ENCODE measurements at places on chromosomes 7 and 10.

DNA sequence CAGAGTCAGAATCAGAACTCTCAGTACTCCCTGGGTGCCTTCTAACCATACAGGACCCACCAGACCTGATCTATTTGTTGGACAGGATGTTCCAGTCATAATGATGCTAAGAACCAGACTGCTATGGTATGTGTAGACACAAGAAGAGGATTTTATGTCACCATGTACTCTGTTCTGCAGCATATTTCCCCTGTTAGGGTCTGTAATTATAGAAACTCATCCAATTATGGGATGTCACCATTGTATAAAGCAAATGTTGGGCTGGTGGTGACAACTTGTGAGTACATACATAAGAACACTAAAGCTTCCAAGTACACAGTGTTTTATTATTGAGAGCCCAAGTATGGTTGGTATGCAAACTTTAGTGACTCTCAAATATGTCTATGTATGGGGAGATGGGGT is 67.1 kb upstream of the AGBL3 start:
- no peak for DNase-seq

DNA sequence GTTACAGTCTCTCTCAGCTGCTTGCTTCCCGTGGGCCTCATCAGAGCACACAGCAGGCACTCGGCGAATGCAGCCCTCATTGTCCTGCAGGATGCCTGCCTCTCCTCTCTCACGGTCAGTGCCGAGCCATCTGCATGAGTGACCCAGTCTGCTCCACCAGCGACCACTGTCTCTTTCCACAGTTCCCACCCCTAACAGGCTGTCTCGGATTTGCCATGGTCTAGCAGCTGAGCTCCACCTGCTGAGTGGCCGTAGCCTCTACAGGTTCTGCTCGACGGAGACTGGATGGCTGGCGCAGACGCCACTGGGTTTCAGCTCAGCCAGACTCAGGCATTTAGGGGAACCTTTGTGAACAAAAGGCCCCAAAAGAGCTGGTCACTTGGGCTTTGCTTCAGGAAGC is 209.4 kb upstream of the FOXK1 start:
- no peak for DNase-seq

DNA sequence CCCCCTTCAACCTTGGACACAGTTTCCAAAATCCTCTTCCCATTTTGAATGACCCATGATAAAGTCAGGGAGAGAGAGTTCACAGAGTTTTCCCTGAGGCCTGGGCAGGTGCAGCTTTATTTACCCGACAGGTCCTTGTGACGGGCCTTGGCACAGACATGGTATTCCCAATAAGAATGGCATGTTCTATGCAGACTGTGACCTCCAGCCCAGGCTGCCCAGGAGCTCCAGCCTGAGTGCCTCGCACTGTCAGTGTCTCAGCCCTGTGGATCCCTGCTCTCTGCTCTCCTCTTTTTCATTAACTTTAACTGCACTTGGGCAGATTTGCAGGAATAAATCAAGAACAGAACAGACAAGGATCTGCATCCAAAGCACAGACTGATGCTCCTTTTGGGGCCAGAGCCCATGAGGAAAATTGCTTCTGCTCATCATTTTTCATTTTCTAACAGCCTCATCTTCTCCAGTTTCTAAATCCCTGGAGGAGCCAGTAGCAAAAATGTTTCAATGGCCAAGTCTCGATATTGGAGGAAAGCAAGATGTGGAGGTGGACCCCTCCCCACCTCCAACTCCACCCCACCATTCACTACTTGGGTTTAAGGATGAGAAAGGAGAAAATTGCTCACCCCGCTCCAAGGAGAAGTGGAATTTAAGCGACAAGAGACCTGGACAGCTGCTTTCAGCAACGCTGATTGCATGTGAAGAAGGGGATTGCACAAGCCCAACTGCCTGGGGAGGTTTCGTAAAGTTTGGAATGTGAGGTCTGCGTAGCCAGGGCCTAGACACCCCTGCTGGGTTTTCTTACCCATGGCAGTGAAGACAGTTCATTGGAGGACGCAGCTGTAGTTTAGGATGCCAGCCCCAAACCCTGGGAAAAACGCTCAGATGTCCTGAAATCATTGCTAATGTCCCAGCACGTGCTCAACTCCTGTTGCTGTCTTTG is 225.9 kb downstream of the WDR11 start:
- no peak for DNase-seq

GRCh38 chr10:24744946-24745345 is 21.3 kb upstream of the ARHGAP21 start:
- no peak for DNase-seq

DNA sequence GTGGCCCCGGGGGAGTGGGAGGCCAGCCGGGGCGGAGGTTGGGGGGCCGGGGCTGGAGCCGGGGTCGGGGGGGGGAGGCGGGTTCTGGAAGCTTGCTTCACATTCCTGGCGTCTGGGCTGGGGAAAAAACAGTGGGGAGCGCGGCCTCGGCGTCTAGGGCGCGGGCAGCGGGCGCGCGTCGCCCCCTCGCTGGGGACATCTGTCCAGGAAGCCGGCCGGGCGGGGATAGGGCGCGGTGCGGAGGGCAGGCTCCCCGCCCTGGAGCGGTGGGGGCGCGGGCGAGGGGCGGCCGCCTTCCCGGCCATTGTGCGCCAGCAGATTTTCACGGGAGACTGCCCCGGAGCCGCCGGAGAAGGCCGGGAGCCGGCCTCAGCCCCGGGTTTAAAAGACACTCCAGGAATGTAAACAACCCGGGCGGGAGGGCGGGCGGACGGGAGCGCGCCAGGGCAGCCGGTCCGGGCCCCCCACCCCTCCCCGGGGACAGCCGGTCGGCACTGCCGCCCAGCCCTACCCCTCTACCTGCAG is 1.4 kb downstream of the ZMIZ1 start:
- DNase-seq = no peak

- DNase-seq = no peak
Observed at GRCh38 chr10:20582041-20582440, 315.1 kb downstream of the NEBL start.

- DNase-seq = no peak
Observed at GRCh38 chr10:30190577-30191552, 131.5 kb upstream of the JCAD start.

GRCh38 chr10:86269332-86269731 is 97.3 kb downstream of the GRID1 start:
- DNase-seq = no peak

GRCh38 chr7:50335795-50336754 is 31.6 kb downstream of the IKZF1 start:
- DNase-seq = peak; percentile 11

- DNase-seq = no peak
Observed at GRCh38 chr10:69014171-69014570, 25.6 kb downstream of the KIFBP start.

- DNase-seq = peak; percentile 16
Observed at GRCh38 chr10:28991333-28992270, 297.3 kb upstream of the LYZL1 start.

DNA sequence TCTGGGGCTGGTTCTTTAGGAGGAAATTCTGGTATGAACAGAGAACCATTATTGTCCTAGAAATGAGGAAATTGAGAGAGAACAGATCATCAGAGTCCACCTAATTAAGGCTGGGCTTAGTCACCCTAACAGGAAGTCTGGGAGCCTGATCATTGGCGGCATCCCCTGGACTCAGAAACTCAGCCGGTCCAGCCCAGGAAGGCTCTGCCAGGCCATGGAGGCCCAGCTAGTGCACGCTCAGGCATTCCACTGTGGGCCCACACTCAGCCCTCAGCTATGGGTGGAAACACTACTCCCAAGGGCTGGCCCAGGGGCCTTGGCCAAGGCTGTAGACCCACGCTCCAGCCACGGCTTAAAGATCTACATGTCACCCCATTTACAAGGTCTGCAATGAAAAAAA is 109.2 kb downstream of the PTPN20 start:
- DNase-seq = no peak

DNA sequence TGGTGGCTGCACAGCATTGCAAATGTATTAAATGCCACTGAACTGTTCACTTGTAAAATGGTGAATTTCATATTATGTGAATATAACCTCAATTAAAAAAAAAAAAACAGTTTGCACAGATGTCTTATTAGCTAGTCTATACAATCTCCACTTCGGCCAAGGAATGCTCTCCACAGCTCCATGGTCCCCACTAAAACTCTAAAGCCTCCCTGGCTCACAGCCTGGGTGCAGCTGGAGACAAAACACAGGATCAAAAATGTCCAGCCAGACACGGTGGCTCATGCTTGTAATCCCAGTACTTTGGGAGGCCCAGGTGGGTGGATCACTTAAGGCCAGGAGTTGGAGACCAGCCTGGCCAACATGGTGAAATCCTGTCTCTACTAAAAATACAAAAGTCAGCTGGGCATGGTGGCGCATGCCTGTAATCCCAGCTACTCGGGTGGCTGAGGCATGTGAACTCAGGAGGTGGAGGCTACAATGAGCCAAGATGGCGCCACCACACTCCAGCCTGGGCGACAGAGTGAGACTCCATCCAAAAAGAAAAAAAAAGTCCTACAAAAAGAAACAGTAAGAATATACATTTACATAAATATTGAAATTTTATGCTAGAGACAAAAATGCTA is 66.0 kb downstream of the SRPK2 start:
- DNase-seq = no peak

All from COR-L47 (cell line).